CD4-positive, alpha-beta T cell treated with Interleukin-6 at 100 ng/mL for 8 hours (primary cell): ENCODE measurements at places on chromosomes 12 and 14.

- DNase-seq = no peak
Observed at GRCh38 chr12:62925680-62926079, 9.3 kb downstream of the PPM1H start.

DNA sequence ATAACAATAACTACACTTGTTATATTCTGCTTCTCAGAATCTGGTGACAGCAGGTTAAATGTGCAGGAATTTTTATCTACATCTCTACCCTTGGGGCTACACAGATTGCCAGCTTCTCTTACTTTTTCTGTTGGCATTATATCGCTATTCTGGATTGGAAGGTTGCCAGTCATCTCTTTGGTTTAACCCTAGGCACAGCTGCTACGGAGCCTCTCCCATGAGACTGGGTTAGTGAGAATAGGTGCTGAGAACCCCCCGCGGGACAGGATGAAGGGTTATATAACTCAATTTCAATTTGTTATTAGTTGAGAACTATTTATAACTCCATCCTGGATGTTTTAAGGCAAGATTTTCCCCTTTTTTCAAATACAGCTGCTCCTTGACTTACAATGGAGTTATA, 73.1 kb downstream of the ACADS start:
- no peak for DNase-seq

DNA sequence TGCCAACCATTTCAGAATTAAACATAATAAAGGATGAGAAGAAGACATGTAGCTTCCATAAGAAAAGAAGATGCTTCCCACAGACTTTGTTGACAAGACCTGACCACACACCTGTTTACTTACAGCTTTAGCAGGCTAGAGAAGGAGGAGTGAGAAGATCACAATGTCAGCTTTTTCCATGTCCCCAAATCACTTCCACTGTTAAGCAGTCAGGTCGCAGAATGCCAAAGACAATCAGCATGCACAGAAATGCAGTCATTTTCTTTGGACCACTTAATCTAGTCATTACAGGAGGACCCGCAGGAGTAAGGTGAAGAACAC, 314.9 kb downstream of the SSPN start:
- DNase-seq = no peak

- no peak for DNase-seq
Observed at GRCh38 chr14:36227802-36228201, 51.3 kb upstream of the PTCSC3 start.

GRCh38 chr12:99043319-99043914, 398.3 kb downstream of the APAF1 start:
- peak; percentile 4 for DNase-seq
